ENCODE measurements at places on chromosomes 2 and 18. TPM values are rescaled to one million over a fixed set of nuclear protein-coding genes. Genes with fewer than 3 reads are reported as not detected.
A peak's percentile ranks its signal among the peaks of the same experiment; 100 is the strongest.

- no peak for DNase-seq
Measured at GRCh38 chr2:215522237-215522636, 86.4 kb upstream of the FN1 start.

DNA sequence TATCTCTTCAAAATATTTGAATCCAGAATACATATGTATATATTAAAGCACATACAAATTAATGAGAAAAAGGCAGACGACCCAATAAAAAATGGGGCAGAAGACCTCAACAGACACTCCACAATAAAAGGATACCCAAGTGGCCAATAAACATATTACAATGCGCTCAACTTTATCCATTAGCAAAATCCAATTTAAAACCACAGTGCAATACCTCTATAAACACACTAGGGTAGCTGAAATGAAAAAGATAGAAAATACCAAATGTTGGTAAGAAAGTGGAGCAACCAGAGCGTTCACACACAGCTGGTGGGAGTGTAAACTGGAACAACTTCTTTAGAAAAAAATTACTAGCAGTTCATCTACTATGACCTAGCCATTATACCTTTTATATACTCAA lies 75.3 kb downstream of the CCDC148 start:
- no peak for DNase-seq

DNA sequence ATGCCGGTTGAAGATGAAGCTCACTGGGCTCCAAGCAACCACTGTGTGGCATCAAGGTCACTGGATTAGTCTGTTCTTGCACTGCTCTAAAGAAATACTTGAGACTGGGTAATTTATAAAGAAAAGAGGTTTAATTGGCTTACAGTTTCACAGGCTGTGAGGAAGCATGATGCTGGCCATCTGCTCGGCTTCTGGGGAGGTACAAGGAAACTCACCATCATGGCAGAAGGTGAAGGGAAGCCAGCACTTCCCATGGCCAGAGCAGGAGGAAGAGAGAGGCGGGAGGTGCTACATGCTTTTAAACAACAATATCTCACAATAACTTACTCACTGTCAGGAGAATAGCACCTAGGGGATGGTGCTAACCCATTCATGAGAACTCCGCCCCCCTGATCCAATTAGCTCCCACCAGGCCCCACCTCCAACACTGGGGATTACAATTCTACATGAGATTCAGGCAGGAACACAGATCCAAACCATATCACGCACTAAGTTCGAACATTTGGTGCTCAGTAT lies 109.7 kb upstream of the MGAT5 start:
- DNase-seq, result no peak

DNA sequence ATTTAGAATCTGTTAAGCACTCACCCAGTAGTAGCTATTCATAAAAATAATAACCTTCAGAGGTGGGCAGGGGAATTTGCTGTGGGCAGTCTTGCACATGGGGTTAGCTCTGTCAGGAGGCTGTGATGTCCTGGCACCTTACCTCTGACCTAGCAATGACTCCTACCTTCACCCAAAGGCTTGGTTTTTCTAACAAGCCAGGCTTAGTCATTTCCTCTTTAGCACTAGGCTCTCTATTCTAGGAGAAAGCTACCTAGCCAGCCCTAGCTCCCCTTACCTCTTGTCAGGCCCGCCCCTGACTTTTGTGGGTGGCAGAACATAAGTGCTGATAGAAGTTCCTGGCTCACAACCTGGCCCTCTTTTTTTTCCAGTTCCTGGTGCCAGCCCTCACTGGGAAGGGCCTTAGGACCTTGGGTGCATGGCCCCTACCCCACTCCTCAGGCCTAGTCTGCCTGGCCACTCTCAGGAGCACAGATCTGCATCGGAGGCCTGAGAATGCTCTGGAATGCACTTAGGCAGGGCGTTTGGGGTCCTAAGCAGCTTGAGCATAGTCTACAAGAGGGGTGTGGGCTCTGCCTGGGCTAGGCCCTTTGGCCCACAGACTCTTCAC lies 17.7 kb downstream of the CPLX4 start:
- DNase-seq, result no peak

DNA sequence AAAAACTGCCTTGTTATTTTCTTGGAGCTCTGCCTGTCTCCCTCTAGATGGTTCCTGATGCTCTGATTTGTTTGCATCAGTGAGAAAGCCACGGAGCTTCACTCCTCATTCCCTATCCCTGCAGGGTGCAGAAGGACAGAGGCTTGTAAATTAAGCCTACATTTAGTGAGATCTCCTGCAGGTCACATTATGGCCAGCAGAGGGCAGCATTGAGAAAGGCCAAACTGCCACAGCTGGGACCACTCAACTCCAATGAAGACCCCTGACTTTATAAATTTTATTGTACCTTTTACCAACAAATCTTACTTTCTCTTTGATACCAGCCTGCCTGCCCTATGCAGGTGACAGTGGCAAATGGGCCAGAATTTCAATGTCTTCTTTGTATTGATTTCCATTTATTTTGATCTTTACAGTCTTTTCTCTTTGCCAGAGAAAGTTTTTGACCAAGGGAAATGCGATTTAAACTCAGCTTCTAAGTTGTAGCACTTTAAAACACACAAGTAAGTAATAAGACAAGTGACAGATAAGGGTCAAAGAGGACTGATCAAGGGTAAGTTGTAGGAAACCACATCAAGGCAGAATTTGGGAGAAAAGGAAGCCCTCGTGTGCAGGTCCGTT lies 1029.1 kb upstream of the KLHL29 start:
- DNase-seq, result peak; percentile 57

DNA sequence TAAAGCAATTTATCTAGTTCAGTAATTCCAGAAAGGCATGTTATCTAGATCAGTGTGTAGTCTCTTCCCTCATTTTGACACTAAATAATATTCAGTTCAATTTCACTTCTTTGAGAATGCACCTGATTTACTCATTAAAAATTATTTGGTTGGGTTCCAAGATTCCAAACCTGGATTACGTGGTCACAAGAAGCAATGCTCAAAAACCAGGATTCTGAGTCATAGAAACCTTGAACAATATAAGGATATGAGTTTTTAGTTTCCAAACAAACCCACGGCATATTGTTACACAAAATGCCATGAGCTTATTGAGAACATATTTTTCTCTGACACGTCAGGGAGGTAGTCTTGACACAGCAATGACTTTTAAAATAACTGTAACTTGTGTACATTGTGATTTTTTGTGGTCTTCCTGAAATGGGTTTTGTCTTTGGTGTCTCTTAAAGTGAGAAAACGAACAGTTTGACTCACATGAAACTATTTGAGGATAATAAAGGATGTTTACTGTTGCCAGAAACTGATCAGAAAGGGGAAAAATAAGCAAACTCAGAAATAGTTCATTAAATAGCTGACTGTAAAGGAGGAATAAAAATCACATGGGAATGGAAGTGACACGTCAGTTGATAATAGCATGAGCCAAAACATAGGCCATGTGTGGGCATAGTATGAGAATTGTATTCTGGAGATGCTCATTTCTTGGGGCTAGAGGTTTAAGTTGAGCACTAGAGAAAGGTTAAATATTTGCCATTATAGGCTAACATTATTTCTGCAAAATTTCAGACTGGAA lies 617.7 kb upstream of the CDH2 start:
- DNase-seq, result no peak

GRCh38 chr2:102190430-102191107 lies 3.7 kb downstream of the IL1RL2 start:
- no peak for DNase-seq

GRCh38 chr18:40159141-40160017 lies 1795.7 kb upstream of the PIK3C3 start:
- peak; percentile 35 for DNase-seq

GRCh38 chr18:76524900-76525698 lies 30.1 kb upstream of the ZNF516 start:
- peak; percentile 89 for DNase-seq

DNA sequence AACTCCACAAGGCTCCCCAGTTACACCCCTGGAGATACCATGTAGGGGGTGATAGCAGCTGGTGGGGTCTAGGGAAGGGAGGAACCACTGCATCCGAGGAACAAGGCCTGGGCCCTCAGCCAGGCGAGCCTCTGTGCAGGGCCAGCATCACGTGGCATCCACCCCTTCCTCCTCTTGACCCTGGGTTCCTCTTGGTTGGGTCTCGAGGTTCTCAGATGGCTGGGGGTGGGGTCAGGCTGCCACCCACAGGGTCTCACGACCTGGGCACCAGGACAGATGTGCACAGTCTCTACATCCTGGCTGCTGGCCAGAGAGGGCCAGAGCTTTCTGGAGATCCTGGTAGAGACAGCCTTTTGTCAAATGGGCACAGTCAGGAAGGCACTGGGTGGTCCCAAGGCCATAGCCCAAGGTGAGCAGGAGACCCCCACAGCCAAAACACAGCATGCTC lies 10.4 kb downstream of the HS6ST1 start:
- no peak for DNase-seq

GRCh38 chr2:173815772-173816171 lies 149.4 kb downstream of the SP3 start:
- no peak for DNase-seq

DNA sequence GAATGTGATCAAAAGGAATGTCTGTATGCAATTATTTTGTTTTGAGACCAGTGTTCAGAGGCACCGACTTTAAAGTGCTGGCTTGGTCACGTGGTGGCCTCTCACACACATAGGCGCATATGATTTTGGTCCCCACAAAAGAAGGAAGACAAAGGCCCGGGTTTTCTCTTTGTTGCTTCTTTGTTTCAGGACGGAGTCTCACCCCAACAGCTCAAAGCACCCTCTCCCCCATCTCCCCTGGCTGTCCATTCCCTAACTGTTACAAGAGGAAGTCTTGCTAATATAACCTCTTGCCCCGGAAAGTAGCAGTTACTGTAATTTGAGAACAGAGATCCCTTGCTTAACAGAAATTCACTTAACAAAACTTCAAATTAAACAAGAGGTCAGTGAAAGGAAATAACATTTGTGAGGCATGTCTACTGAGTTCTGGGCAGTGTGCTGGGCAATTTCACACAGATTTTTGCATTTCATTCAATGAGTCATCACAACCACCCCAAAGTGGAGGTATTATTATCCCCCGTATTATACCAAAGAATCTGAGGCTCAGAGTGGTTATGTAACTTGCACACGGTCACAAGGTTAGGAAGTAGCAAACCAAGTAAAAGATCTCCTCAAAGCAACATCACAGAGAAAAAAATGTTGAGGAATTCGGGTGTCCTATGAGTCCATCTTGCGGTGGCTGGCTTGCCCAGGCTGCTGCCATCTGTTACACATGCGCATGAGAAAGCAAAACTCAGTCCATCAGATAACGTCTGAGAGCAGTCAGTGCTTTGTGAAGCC lies 75.8 kb downstream of the SDC1 start:
- peak; percentile 7 for DNase-seq

- DNase-seq, result no peak
Measured at GRCh38 chr2:203871371-203871983, 3.9 kb downstream of the CTLA4 start.

DNA sequence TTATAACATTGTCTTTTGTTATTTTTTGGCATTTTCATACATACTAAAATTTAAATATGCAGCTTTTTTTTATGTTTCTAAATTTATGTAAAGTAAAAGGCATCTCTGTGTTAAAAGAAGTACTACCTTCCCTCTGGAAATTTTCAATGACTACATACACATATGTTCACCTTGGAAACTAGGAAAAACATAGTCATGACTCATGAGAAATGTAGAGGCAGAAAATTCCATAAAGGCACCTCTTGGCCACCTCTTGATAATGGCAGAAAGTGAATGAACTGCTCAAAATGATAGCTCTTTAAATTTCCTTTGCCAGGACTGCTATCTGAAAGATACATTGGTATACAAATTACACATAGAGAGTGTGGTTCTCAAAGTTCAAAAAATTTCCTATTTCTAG lies 889.1 kb upstream of the ZEB2 start:
- DNase-seq, result no peak

GRCh38 chr2:203346612-203347011 lies 18.4 kb downstream of the ABI2 start:
- DNase-seq, result no peak

GRCh38 chr2:199861132-199861774 lies 10.3 kb upstream of the FTCDNL1 start:
- no peak for DNase-seq

GRCh38 chr18:907885-908757 lies 3.5 kb downstream of the ADCYAP1 start:
- DNase-seq, result no peak

DNA sequence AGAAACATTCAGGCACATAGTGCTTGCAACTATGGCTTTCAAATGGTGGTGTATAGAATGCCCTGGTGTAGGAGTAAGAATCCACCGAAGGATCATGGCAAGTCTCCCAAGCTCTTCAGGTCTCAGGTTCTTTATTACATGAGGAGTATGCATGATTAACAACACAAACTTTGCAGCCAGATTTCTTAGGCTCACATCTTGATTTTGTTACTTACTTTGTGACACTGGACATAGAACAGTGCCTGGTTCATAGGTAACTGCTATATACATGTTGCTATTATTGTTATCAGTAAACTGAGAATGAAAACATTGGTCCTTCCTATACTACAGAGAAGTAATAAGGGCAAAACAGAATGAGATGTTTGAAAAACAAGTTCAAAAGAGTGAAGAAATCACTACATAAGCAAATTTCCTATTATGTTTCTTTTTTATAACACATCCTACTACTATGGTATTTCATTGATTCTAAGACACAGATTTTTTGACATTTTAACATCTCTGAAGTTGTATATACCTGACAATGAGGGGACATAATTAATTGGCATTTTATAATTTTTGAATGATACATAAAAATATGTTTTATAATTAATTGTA lies 284.9 kb downstream of the C1D start:
- no peak for DNase-seq

- no peak for DNase-seq
Measured at GRCh38 chr2:67716895-67717396, 319.8 kb downstream of the ETAA1 start.

GRCh38 chr2:170123593-170123992 lies 54.4 kb upstream of the MYO3B start:
- DNase-seq, result no peak

GRCh38 chr18:76056471-76057110 lies 438.5 kb downstream of the ZNF516 start:
- DNase-seq, result peak; percentile 93

The TRIM54 gene
- polyA plus RNA-seq, result 107 TPM

The PDE6D gene
- 24.4 TPM for polyA plus RNA-seq

The DPYSL5 gene
- 23.2 TPM for polyA plus RNA-seq

The HOXD12 gene
- not detected for polyA plus RNA-seq

The LYPD6 gene
- 2.6 TPM for polyA plus RNA-seq

The LPIN2 gene
- polyA plus RNA-seq, result 21.1 TPM

The GPR17 gene
- polyA plus RNA-seq, result not detected

The FBXO41 gene
- polyA plus RNA-seq, result 0.12 TPM

The MC4R gene
- polyA plus RNA-seq, result 0.21 TPM

The IAH1 gene
- 52.3 TPM for polyA plus RNA-seq

The CHRND gene
- 169 TPM for polyA plus RNA-seq

The HOXD9 gene
- 6.0 TPM for polyA plus RNA-seq

The AOX1 gene
- polyA plus RNA-seq, result 1.2 TPM

The CNNM4 gene
- 25.5 TPM for polyA plus RNA-seq

The CLIP4 gene
- not detected for polyA plus RNA-seq

The CROCC2 gene
- polyA plus RNA-seq, result 0.15 TPM

The TRPM8 gene
- polyA plus RNA-seq, result not detected

The CXCR1 gene
- not detected for polyA plus RNA-seq

The POMC gene
- 1.7 TPM for polyA plus RNA-seq

The PMS1 gene
- 42.5 TPM for polyA plus RNA-seq

All from muscle of arm (tissue), 14 donors.